NCI-H2081 (cell line): ENCODE measurements at places on chromosomes 7 and 10.

- peak; percentile 67 for DNase-seq
Observed at GRCh38 chr7:135672560-135673359, 10.4 kb downstream of the STMP1 start.

DNA sequence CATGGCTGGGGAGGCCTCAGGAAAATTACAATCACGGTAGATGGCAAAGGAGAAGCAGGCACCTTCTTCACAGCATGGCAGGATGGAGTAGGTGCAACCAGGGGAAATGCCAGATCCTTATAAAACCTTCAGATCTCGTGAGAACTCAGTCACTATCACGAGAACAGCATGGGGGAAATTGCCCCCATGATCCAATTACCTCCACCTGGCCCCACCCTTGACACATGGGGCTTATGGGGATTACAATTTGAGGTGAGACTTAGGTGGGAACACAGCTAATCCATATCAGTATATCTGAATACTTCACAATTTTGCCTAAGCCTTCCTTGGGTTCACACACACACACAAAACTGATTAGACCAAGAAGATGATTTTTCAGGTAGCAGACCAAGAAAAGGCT is 145.1 kb upstream of the COL1A2 start:
- DNase-seq, result no peak

GRCh38 chr10:25573316-25573715 is 360.7 kb upstream of the MYO3A start:
- DNase-seq, result no peak

- DNase-seq, result no peak
Observed at GRCh38 chr7:36686499-36686898, 37.8 kb downstream of the AOAH start.
